ENCODE measurements at places on chromosomes 12 and 14.

GRCh38 chr14:74637178-74637550, 25.1 kb upstream of the LTBP2 start:
- DNase-seq = no peak

GRCh38 chr14:92005019-92005418, 34.8 kb downstream of the TRIP11 start:
- DNase-seq = no peak

DNA sequence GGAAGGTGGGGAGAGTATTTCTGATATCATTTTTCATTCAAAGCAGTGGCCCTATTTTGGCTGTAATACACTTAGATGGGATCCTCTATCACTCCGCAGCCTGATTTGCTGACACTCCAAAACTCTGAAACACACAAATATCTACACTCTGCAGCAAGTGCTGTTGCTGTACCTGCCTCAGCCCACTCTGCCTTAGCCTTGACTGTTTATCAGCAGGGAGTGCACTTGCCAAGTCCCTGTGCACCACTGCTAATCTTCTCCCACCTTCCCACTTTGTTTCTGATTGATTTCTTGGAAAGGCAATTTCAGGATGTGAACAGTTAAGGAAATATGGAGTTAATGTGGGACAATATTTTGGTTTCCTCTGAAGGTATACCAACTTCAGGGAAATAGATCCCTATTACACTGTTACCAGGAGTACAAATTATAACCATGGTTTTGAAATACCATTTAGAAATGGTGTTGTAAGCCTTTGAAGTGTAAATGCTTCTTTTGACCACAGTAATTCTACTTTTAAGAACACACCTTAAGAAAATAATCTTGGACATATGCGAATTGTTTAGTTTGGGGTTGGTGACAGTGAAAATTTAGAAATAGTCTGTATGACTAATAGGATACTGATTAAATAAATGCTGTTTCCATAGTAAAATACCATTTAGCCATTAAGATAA, 59.3 kb downstream of the MBIP start:
- DNase-seq = no peak

DNA sequence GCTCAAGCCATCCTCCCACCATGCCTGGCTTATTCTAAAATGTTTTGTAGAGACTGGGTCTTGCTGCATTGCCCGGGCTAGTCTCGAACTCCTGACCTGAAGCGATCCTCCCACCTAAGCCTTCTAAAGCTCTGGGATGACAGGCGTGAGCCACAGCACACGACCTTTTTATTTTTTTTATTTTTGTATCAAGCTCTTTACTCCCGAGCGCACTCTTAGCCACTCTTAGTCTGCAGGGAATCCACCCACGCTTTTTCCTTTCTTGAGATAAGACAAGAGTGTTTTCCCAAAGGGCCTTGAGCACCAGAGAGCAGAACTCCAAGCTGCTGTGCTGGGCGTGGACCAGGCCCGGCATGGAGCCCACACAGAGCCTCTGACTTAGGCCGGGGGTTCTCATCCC, 23.4 kb downstream of the MAP1LC3B2 start:
- no peak for DNase-seq

GRCh38 chr14:105330491-105330895, 15.9 kb downstream of the PACS2 start:
- no peak for DNase-seq

- no peak for DNase-seq
Observed at GRCh38 chr14:101365329-101366158, 195.8 kb upstream of the DIO3 start.

- DNase-seq = no peak
Observed at GRCh38 chr12:112803620-112804282, 12.2 kb downstream of the RPH3A start.

- no peak for DNase-seq
Observed at GRCh38 chr14:32567543-32568384, 238.7 kb downstream of the AKAP6 start.

DNA sequence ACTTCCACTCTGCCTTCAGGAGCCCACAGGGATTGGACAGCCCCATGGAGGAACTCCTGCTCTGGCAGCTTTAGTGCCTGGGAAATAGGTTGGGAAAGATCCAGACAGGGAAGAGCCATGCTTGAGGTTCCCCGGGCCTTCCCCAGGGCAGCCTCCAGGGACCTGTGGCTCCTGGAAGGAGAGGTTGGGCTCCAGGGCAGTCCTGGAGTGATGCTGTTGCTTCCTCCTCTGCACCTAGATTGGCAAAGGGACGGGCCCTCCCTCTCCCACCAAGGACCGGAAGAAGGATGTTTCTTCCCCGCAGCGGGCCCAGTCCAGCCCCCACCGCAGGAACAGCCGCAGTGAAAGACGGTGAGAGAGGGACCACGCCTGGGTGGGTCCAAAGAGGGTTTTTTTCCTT, 16.5 kb downstream of the VASH1 start:
- DNase-seq = no peak

DNA sequence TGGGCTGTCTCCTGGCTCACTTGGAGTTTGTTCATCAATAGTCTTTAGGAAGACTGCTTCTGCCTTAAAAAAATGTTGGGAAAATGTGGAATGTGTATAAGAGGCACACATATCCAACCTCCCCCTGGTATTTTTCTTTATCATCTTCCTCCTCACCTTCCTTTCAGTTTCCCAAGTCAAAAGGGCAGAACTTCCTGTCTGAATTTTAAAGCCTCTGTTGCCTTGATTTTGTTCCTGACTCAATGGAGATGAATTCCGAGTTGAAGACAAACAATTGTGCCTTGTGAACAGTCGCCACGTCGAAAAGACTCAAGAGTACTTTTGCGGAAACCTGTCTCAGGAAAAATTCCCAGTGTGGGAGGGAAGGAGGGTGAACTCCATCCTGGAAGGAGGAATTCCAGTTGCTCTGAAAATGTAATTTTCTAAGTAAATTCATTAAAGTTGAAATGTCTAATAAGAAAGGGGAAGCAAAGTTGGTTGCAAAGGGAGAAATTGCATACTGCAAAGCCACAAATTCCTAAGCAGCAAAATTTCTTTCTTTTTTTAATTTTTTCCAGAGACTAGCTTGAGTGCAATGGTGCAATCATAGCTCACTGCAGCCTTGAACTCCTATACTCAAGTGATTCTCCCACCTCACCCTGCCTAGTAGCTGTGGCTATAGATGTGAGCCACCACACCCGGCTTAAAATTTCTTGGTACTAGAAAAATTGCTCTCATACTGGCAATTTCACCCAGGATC, 50.2 kb upstream of the ELK3 start:
- no peak for DNase-seq

GRCh38 chr12:78176643-78177042, 345.9 kb downstream of the NAV3 start:
- no peak for DNase-seq

DNA sequence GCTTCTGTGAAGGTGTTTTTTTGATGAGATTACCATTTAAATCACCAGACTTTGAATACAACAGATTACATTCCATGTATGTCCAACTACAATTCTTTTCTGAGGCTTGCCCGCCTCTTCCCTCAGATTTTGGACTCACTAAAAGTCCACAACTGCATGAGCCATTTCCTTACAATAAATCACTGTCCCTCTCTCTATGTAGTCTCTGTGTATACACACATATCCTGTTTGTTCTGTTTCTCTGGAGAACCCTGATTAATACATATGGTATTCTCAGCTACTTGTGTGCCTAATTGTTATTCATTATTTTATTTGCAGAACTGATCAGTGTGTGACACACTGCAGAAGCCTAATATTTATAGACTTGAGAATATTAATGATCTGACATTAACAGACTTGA, 2.4 kb upstream of the MIPOL1 start:
- no peak for DNase-seq

DNA sequence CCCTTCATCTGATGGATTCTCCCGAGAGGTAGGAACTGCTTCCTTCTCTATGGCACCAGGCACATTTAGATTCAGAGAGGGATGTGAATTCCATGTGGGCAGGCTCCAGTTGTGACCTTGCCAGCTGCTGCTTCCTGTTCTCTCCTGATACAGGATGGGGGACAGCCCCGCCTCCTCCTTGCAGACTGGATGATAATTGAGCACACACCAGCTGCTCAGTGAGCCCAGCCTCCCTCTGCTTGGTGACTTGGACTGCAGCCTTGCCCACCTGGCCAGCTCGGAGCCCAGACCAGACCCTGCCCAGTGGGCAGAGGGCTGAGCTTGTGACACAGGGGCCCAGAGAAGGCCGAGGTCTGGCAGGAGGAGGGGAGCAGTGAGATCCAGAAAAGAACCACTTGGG, 90.2 kb downstream of the CALM1 start:
- no peak for DNase-seq

DNA sequence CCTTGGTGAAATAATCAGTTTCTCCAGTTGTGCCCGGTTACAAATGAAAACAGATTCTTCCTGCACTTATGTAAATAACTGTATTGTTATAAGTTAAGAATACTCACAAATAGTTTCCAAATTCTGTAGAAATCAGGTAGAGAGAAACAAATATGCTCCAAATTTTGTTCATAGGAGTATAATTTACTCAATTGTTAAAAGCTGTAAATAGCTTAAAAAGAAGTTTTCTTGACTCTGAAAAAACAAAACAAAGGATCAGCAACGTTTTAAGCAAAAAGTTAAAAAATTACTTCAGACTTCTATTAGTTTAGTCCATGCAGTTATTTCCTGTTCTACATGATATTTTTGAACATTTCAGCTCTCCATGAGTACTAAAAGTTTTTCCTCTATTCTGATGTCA, 30.0 kb upstream of the SLC38A4 start:
- DNase-seq = no peak

DNA sequence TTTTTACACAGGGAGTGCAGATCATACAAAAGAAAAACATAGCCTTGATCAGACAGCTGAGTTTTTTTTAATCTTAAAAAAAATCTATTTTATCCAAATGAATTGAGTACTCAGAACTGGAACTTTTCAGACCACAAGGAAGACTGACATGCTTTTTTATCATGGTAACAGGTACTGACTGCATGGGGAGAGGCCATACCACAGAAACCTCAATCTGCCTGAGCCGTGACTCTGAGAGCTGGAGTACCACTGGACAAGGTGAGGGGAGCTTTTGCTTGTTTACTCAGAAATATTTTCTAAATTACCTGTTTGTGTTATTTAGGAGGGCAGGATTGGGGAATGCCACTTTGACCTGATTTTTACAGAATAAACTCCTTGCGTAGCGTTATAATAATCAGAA, 143.9 kb downstream of the ALX1 start:
- DNase-seq = no peak

DNA sequence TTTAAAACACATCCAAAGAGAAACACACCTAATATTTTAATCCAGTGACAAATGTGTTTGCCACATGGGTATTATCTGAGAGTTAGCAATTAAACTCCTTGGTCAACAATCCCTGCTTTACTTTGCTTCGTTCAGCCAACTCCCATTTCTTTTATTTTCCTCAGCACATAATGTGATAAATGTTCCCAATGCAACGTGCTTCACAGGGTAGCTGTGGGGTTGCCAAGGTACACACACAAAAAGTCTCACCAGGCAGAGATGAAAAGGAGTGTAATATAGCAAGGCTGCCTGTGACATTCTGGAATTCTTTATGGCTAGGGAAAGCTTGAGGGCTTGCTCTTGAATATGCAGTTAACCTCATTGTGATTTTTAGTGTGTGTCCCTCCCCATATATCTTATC, 208.0 kb upstream of the DIO2 start:
- DNase-seq = no peak

DNA sequence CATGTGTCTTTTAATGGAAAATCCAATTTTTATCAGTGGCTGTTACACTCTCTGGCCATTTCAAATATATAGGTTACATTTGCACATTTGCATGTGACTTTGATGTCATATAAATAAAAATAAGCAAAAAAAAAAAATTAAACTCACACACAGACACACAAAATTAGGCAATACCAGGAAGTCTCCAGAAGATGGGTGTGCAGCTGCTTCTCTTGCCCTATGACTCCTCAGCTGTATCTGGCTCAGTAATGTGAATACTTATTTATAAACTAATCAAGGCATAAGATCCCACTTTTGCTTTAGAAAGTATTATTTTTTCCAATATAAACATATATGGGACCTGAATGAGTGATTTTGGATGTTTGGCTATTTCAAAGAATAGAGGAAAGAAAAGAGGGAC, 461.1 kb downstream of the LRIG3 start:
- DNase-seq = no peak

- DNase-seq = no peak
Observed at GRCh38 chr12:34219046-34219770, 196.9 kb downstream of the ALG10 start.

GRCh38 chr12:98221243-98221808, 294.1 kb upstream of the TMPO start:
- no peak for DNase-seq

GRCh38 chr12:80708259-80708974, 983 bp downstream of the MYF6 start:
- no peak for DNase-seq

DNA sequence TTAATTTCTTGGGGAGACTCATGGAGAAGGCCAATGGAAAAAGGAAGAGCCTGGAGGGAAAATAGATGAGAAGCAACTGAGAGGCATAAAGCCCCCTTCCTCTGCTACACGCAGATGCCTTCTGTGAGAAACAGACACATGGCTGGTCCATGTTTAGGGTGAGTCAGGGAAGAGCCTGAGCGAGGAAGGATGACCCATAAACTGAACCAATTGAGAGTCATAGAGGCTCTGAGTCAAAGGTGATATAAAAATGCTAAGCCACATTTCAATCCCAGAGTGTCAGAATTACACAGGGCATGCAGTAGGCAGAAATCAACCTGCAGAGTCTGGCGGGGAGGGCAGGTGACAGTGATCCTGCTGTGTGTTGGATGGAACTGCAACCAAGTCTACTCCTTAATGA, 30.1 kb upstream of the NEDD1 start:
- no peak for DNase-seq

DNA sequence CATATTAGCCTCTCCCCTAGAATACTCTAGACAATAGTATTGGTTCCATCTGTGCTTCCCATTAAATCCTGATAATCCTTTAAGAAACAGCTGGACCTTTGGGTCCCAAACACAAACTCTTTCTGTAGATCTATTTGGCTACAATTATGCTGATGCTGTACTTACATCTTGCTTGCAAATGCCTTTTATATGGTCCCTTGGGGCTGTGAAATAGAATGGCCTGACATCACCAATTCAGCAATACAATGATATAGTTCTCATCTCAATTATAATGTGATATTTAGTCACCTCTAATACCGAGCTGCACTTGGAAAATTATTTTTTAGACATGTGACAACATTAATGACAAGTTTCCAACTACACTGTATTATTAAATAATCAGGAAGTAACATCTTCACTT, 261.5 kb downstream of the SOX5 start:
- DNase-seq = no peak

GRCh38 chr14:52018252-52018651, 28.9 kb downstream of the RTRAF start:
- DNase-seq = no peak

GRCh38 chr12:113393749-113394148, 9.9 kb downstream of the SDS start:
- no peak for DNase-seq

All from effector memory CD4-positive, alpha-beta T cell (primary cell).